Pulmonary artery endothelial cell (primary cell): ENCODE measurements at places on chromosomes 6 and 20. TPM values are rescaled to one million over a fixed set of nuclear protein-coding genes. Genes with fewer than 3 reads are reported as not detected.

The KIAA1755 gene
- total RNA-seq, result 0.07 TPM in 2 replicates

The CALHM5 gene
- 7.8 and 14.8 TPM in 2 replicates for total RNA-seq

The HAO1 gene
- total RNA-seq, result 0.07 TPM in 1 of 2 replicates, not detected in the other

The UBE3D gene
- total RNA-seq, result 5.1 and 6.3 TPM in 2 replicates

The PI16 gene
- under 0.01 TPM in 1 of 2 replicates, not detected in the other for total RNA-seq

The SNAP91 gene
- total RNA-seq, result under 0.01 TPM in 1 of 2 replicates, not detected in the other

The ZFP57 gene
- total RNA-seq, result 0.42 TPM in 1 of 2 replicates, not detected in the other

The MRS2 gene
- total RNA-seq, result 14.4 and 15.4 TPM in 2 replicates

The PHACTR3 gene
- total RNA-seq, result not detected in 2 replicates
